ENCODE measurements at places on chromosomes 12 and 14. TPM values are rescaled to one million over a fixed set of nuclear protein-coding genes. Genes with fewer than 3 reads are reported as not detected.

DDX47 gene
- total RNA-seq = 110 TPM

PDE3A gene
- total RNA-seq = 4.2 TPM

FOXN4 gene
- not detected for total RNA-seq

IL23A gene
- 0.23 TPM for total RNA-seq

KRT1 gene
- total RNA-seq = not detected

KRT83 gene
- 0.08 TPM for total RNA-seq

AP4S1 gene
- 2.1 TPM for total RNA-seq

CNTN1 gene
- total RNA-seq = 0.34 TPM

RBP5 gene
- total RNA-seq = not detected

PGF gene
- total RNA-seq = 3.7 TPM

MANSC1 gene
- total RNA-seq = 7.0 TPM

TMCC3 gene
- 3.5 TPM for total RNA-seq

LBHD2 gene
- not detected for total RNA-seq

CCDC175 gene
- total RNA-seq = not detected

AVPR1A gene
- not detected for total RNA-seq

DCTN2 gene
- 75.2 TPM for total RNA-seq

CISTR gene
- not detected for total RNA-seq

ZNF891 gene
- total RNA-seq = 1.4 TPM

HVCN1 gene
- total RNA-seq = 0.11 TPM

TOMM20L gene
- total RNA-seq = not detected

SIX4 gene
- 7.5 TPM for total RNA-seq

RERGL gene
- not detected for total RNA-seq

ZDHHC17 gene
- 50.1 TPM for total RNA-seq

PLEKHA5 gene
- 31.9 TPM for total RNA-seq

KERA gene
- total RNA-seq = not detected

HAL gene
- 1.7 TPM for total RNA-seq

PZP gene
- total RNA-seq = not detected

RFX4 gene
- not detected for total RNA-seq

APOF gene
- not detected for total RNA-seq

MEG3 gene
- not detected for total RNA-seq

PTPN21 gene
- total RNA-seq = 1.7 TPM

SPX gene
- total RNA-seq = 2.4 TPM

SIX1 gene
- total RNA-seq = 7.7 TPM

TTC9 gene
- total RNA-seq = not detected

CCDC197 gene
- total RNA-seq = not detected

TAS2R9 gene
- total RNA-seq = not detected

KICS2 gene
- 6.3 TPM for total RNA-seq

HOXC4 gene
- 2.3 TPM for total RNA-seq

PCED1B gene
- total RNA-seq = 3.4 TPM

NRXN3 gene
- 0.21 TPM for total RNA-seq

GNG2 gene
- total RNA-seq = 18.6 TPM
